Gastroesophageal sphincter (tissue), 4 donors: ENCODE measurements at places on chromosomes 5 and 9.
A peak's percentile ranks its signal among the peaks of the same experiment; 100 is the strongest.

DNA sequence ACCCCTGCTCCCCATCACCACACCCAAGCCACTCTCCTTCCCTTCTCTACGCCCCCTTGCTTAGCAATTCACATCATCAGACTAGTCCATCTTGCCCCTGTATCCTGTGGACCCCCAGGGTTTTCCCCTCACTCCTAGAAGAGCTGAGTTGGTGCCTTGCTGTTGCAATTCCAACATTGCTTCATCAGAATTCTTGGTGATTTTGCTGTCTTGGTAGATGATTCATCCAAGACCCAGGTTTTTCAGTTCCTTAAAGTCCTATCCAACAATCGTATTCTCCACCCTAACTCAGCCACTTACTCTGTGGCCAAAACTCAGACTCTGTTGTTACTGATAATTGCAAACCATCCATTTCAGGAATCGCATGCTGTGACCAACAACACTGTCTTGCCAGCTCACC, 21.4 kb upstream of the CCNJL start:
- ATAC-seq, result peak; percentile 15

DNA sequence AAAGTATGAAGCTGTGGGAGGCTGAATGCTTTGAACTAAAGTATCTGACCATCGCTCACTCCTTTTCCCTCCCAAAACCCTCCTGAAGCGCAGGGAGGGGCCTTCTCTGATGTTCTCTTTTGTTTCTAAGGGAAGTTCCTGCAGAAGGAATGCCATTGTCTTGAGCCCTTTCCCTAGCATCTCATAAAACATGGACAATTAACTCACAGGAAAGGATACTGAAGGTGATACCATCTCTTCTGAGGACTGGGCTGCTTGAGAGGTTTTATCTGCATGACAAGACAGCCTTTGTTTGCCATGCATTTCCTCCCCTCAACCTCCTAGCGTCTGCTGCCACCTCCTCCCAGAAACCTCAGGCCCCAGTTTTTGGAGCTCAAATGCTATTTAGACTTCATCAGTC, 4.3 kb upstream of the RMND5B start:
- ATAC-seq, result no peak

DNA sequence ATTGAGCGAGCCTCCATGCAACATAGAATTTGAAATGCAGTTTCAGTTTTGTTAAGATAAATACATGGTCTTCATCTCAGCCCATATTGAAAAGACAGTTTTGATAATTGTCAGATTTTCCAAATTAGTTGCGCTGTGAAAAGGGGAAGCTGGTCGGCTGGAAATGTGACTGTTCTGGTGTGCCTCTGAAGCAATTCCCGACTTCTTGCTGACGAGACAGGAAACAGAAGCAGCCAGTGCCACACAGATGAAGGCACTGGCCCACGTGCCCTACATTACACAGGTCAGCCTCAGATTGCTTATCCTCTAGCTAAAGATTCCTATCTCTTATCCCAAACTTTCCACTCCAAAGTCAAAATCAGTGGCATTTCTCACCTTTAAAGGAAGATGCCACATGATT, 214.1 kb upstream of the TLE4 start:
- no peak for ATAC-seq

DNA sequence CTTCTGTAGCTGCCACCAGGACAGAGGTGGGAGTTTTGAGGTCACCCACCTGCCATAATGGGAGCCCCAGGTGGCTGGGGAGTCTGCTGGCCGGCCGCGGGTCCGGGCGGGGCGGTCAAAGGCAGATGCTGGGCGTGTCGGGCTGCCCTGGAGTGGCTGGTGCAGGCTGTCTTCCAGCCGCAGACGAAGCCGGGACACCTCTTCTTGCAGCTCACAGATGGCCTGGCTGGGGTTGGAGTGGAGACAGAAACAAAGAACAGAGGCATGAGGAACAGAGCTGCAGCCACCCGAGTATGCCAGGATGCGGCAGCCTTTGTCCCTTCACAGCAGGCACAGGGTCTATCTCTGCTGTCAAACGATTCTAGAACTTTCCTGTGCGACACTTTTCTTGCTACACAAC, 18.0 kb downstream of the ORM2 start:
- ATAC-seq, result no peak

- no peak for ATAC-seq
These were observed 93.3 kb downstream of the DAPK1 start for GRCh38 chr9:87590996-87591395.

GRCh38 chr5:155250596-155250995, 237.0 kb downstream of the KIF4B start:
- no peak for ATAC-seq

- ATAC-seq, result no peak
These were observed 54.8 kb upstream of the PCSK1 start for GRCh38 chr5:96487859-96488258.

DNA sequence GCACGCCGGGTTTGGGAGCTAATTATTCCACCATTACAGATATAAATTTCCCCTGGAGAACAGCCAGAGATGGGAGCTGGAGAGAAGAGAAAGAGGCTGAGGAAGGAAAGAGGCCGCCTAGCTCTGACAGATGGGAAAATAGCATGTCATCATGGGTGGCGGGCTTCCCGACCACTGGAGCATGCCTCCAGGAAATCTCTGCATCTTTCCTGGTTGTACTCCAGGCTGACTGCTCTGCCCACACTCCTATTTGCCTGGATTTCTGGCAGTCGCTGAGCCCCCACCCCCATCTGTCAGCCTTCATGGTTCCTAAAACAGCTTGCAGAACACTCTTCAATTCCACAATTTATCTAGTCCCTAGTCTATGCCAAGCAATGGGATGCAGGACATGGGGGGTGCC, 14.3 kb upstream of the GABRP start:
- ATAC-seq, result no peak

DNA sequence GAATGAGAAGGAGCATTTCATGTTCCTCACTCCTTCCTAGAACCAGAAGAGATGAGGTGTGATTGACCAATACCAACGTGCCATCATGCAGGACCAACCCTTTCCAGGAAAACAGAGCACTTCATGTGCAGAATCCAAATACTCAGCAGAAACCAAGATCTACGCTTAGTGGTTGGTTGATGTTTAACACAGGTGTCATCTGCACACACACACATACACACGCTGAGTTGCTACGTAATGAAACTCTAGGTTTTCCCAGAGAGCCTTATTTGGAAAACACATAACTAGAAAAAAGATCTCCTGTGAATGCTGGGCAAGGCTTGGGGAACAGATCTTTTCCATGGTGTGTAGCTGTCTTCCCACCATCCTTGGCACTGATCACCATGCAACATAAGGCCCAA, 21.1 kb upstream of the ZNF622 start:
- no peak for ATAC-seq

- no peak for ATAC-seq
These were observed 10.1 kb upstream of the MARVELD2 start for GRCh38 chr5:69404659-69405330.

- ATAC-seq, result no peak
These were observed 129.4 kb downstream of the AOPEP start for GRCh38 chr9:94855903-94856302.

- no peak for ATAC-seq
These were observed 14.3 kb upstream of the NR4A3 start for GRCh38 chr9:99807276-99807852.

DNA sequence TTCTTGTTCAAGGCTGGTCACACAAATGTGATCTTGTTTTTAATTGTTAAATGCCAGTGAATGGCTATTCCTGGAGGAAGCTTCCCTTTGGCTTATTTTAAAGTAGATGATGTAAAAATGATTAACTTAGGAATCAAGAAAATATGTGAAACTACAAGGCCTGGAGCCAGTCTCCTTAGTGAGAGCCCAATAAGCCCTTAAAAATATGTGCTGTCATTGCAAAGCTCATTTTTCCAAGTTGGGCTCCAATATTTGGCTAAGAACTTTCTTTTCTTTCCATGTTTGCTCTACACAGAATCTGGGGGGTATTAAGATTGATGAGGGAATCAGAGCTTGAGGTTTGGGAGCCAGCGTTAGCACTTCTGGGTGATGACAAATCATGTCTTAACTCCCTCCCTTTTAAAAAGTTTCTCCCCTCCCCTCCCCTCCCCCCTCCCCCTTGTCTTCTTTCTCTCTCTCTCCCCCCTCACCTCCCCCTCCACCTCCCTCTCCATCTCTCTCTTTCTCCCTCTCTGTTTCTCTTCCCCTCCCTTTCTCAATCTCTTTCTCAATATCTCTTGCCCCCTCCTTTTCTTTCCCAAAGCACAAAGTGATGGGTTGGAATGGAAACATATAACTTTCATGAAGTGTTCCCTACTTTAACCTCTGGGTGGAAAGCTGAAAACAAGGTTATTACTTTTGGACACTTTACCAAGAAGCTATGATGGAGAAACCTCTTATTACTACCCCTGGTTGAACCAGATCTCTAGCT, 86.0 kb downstream of the FBXL7 start:
- ATAC-seq, result no peak

DNA sequence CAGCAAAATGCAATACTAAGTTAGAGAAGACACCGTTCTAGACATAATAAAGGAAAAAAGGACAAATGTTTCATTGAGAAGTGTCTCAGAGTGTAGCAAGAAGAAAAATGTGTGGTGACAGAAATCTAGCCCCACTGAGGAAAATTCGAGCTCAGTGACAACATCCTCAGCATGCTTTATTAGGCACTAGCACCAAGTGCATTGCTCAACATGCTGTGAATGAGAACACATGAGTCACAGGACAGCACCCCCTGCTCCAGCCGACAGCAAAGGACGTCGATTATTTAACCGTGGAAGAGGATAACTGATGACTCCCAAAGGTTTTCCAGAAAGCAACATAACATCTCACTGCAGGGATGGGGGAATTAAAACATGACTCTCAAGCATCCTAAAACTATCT, 182.7 kb downstream of the GNAQ start:
- ATAC-seq, result peak; percentile 94

GRCh38 chr9:1982074-1982473, 33.1 kb upstream of the SMARCA2 start:
- ATAC-seq, result no peak

DNA sequence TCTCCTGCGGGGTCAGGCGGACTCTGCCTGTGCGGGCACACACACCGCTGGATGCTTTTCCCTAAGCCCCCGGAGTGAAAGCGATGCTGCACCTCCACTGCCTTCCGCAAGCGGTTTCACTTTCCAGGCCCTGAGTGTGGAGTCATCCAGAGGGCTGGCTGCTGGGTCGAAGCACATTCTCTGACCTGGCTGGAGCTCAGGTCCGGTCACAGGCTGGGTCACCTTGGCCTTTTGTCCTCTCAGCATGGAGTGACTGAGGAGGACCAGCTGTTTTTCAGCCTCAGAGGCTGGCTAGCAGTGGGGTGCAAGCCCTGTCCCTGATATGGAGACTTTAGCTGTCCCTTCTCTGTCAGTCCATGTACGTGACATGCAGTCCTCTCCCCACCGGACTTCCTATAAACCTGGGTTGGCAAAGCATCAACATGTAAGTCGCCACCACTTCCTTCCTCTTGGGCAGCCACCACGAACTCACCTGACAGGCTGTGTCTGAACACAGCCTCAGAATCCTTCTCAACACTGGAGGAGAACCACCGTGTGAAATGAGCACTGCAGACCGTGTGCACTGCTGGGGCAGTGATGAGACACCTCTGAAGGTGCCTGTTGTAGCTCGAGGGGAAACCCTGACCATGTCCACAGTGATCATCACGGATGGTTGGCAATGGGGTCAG, 51.3 kb downstream of the GADD45G start:
- ATAC-seq, result peak; percentile 28

- ATAC-seq, result no peak
These were observed 13.8 kb downstream of the UGCG start for GRCh38 chr9:111910428-111910827.

DNA sequence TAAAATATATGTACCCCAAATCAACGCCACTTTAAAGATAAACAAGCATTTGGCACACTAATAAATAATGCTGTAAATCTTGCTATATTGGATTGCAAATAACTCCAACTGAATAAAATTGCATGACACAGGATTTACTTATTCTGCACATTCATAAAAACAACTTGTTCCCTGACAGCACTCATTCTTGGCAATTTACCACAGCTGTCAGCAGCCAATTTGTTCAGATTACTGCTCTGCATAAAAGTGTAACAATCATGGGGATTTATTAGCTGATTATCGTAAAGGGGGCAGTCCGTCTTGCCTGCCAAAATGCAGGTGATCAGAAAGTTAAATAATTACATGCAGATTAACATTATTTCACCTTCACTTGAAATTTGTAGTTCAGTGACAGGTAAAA, 285.3 kb downstream of the SLF1 start:
- no peak for ATAC-seq

- no peak for ATAC-seq
These were observed 162.4 kb upstream of the PIK3R1 start for GRCh38 chr5:68053202-68053601.

GRCh38 chr5:120014535-120014934, 385.2 kb downstream of the FAM170A start:
- ATAC-seq, result no peak

DNA sequence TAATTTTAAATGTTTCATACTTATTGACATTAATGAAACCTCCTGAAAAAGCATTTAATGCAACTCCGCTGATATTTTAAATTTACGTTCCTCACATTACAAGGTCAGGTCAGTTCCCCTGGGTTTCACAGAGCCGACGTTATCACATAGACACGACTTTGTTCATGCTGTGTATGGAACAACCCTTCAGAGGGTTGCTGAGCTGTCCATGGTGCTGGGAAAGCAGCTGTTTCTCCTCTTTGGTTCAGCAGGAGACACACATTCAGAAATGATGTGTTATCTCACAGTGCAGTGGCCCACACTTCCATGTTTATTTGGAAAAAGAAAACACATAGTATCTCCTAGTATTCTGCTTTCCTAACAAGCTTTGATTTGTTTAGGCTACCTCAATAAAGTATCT, 53.5 kb downstream of the PPP2R2B start:
- no peak for ATAC-seq

DNA sequence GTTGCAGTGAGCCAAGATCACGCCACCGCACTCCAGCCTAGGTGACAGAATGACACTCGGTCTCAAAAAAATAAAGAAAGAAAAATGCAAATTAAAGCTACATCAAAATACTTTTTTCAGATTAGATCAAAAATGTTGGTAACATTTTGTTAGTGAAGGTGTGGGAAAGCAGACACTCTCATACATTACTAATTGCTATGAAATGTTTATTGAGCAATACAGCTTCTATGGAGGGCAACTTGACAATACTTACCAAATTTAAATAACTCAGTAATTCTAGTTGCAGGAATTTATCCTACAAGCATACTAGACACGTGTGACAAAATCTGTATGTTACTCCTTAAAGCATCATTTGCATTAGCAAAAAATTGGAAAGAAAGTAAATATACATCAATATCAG, 4.1 kb downstream of the TRIM23 start:
- no peak for ATAC-seq

GRCh38 chr9:85522459-85523092, 219.2 kb downstream of the AGTPBP1 start:
- peak; percentile 62 for ATAC-seq

- no peak for ATAC-seq
These were observed 27.7 kb upstream of the TRIO start for GRCh38 chr5:14115323-14115895.

GRCh38 chr5:174937201-174938123, 213.1 kb downstream of the MSX2 start:
- no peak for ATAC-seq

GRCh38 chr5:181164076-181164952, 16.9 kb downstream of the OR2V2 start:
- no peak for ATAC-seq
